MCF 10A (cell line): ENCODE measurements at places on chromosomes 2 and 18.
A peak's percentile ranks its signal among the peaks of the same experiment; 100 is the strongest.

- peak; percentile 71 for DNase-seq
- H3K4me1 ChIP-seq: no peaks in the 10 kb centered on the region
- no peaks in the 10 kb centered on the region for H3K36me3 ChIP-seq
- peaks cover 8% of the 10 kb centered on the region for H3K27me3 ChIP-seq
Observed at GRCh38 chr2:16553226-16553625, 112.4 kb downstream of the CYRIA start.

DNA sequence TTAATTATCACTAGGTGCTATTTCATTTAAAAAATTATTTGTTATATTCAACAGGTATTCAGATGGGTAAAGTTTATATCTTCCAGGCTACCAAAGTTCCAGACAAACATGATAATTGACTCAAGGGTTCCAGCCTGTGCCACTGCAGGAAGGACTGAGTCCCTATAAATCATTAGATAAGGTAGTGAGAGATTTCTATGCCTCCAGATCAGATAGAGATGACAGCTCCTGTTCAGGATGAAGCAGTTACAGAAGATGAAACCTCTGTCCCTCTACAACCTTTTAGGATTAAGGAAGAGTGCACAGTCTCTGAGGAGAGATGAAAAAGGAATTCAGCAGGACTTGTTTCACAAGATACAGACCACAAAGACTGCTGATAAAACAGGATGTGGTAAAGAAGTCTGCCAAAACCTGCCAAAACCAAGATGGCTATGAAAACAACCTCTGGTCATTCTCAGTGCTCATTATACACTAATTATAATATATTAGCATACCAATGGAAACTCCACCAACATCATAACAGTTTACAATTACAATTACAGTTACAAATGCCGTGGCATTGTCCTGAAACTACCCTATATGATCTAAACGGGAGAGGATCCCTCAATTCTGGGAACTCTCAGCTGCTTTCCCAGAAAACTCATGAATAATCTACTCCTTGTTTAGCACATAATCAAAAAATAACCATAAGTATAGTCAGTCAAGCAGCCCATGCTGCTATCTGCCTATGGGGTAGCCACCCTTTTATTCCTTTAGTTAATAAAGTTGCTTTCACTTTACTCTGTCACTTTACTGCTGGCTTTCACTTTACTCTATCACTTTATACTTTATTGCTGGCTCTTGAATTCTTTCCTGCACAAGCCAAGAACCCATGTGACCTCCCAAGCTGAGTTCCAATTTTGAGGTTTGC, 288.5 kb downstream of the PDE11A start:
- H3K4me1 ChIP-seq: no peaks in the 10 kb centered on the region
- H3K27ac ChIP-seq: no peak overlapping the region
- no peaks in the 10 kb centered on the region for H3K36me3 ChIP-seq
- H3K4me3 ChIP-seq: no peak overlapping the region

DNA sequence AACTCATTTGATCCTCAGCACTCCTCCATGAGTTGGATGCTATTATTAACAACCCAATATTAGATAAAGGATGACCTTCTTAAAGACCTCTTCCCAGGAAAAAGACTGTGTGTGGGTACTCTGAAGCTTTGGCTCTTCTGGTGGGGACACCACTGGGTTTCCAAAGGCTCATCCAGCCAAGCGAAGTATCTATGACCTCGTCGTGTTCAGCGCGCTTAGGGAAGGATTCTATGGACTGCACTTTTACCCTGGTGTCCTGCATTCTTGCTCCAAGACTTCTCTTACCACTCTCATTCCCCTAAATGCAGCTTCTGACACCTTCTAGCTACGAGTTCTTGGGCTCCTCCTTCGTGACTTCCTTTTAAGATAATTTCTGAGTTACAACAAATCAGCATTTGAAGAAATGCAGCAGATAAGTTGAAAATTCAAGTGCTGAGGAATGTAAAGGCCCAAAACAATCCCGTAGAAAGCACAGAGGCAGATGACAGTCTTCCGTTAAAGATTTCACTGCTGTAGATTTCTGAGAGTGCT, 673 bp upstream of the HNMT start:
- no peak overlapping the region for H3K4me3 ChIP-seq
- H3K36me3 ChIP-seq: no peaks in the 10 kb centered on the region
- H3K4me1 ChIP-seq: peaks cover 13% of the 10 kb centered on the region

- no peaks in the 10 kb centered on the region for H3K36me3 ChIP-seq
- no peak overlapping the region for H3K4me3 ChIP-seq
- no peaks in the 10 kb centered on the region for H3K4me1 ChIP-seq
- H3K27me3 ChIP-seq: no peaks in the 10 kb centered on the region
- H3K27ac ChIP-seq: peak overlapping the region; percentile 19
- DNase-seq: no peak
Observed at GRCh38 chr2:193810533-193810932, 1615.8 kb upstream of the TMEFF2 start.

DNA sequence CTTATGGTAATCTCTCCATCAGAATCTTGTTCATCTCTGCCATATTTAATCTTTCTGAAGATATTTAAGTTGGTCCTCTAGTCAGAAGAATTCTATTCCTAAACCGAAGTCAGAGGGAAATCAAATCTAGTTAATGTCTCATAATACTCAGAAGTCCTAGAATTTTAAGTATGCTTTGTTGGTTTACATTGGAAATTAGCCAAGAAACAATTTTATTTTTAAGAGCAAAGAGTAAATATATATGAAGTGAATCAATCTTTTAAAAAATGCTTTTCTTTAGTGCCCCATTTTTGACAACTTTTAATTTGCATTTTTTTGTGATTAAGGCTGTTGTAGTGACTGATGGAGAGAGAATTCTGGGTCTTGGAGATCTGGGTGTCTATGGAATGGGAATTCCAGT, 38.1 kb downstream of the ME2 start:
- no peak for DNase-seq
- H3K4me1 ChIP-seq: peaks cover 6% of the 10 kb centered on the region
- H3K4me3 ChIP-seq: no peak overlapping the region
- H3K27ac ChIP-seq: no peak overlapping the region
- H3K36me3 ChIP-seq: peaks cover 70% of the 10 kb centered on the region
